ENCODE measurements at places on chromosomes 4 and X.

- DNase-seq: no peak
These were observed 70.2 kb downstream of the SUPT20HL2 start for GRCh38 chrX:24243692-24244091.

DNA sequence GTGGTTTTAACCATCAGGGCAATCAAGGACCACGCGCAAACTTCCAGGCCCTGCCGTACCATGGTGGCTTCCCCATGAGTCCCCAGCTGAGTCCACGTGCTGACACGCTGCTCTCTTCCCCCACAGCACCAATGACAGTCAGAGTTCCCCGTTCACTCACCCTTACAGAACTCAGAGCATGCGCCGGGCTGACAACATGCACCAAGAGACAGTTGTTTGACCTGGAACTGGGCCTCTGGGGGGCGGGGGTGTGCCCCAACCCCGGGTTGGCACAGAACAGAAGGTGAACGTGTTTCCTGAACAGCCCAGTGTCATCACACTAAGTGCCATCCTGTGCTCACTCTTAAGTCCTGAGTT is 29.4 kb downstream of the IRF2 start:
- DNase-seq: no peak

DNA sequence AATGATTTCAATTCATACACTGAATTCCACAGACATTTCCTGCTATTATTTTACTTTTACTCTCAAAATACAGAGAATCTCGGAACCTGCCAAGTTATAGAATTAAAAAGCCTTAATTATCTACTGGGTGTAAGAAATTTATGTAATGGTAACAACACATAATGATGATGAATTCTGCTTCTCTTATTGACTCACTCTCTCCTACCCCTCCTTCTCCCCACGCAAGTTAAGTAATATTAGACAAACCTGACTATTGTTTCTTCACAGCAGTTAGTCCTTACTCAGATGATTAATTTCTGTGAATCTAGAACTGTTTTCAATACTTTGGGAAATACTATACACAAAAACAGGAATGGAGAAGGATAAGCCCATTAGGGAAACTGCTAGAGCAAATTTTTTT is 762.0 kb downstream of the CCSER1 start:
- no peak for DNase-seq

GRCh38 chr4:79603681-79604080 is 195.7 kb upstream of the GK2 start:
- DNase-seq: peak; percentile 19

- no peak for DNase-seq
These were observed 126.9 kb upstream of the NRK start for GRCh38 chrX:105695451-105695850.

DNA sequence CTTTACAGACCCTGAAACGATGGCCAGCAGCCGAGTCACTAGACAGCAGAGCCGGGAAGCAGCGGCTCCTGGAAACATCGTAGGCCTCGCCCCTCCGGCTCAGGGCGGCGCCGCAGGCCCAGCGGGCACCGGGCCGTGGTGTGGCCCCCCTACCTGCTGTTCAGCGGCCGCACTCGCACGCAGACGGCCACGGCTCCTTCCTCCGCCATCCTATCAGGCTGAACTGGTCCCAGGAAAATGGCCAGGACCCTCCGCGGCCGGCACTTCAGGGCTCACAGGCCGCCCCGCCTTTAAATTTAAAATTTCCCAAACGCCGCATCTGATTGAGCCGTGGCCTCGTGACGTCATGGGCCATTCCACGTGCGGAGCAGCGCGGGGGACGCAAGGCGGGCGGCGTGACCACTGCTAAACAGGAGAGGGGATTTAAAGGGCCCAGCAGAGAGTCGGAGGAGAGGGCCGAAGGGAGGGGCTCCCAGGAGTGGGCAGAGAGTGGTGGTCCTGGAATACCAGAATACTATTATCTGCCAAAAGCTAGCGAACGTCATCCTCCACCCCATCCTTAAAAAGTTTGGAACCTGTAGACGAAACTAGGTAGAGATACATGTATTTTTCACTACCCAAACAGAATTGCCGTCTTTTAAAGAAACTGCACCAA is at the start of gene CENPE:
Gene CENPE (minus strand): TSS at position 233 of the 655 bp plus-strand sequence. CDS start 24 bp downstream, at position 209.
- DNase-seq: peak; percentile 90

- DNase-seq: no peak
These were observed 162.7 kb upstream of the KIT start for GRCh38 chr4:54495091-54495490.

DNA sequence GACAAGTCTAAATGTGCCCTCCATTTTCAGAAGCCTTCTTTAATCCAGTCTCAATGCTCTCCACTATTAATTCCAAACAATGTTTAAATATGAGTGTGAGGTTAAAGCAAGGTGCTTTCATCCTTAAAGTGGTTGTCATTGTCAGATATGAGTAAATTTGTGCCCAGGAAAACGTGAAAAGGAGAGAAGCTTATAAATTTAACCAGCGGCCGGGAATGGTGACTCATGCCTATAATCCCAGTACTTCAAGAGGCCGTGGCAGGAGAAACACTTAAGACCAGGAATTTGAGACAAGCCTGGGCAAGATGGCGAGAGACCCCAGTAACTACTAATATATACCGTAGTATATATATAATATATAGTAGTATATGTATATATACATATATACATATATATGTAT is 270.0 kb downstream of the ARHGAP24 start:
- no peak for DNase-seq

GRCh38 chr4:180394730-180395129 is 1848.5 kb upstream of the TENM3 start:
- DNase-seq: peak; percentile 46

DNA sequence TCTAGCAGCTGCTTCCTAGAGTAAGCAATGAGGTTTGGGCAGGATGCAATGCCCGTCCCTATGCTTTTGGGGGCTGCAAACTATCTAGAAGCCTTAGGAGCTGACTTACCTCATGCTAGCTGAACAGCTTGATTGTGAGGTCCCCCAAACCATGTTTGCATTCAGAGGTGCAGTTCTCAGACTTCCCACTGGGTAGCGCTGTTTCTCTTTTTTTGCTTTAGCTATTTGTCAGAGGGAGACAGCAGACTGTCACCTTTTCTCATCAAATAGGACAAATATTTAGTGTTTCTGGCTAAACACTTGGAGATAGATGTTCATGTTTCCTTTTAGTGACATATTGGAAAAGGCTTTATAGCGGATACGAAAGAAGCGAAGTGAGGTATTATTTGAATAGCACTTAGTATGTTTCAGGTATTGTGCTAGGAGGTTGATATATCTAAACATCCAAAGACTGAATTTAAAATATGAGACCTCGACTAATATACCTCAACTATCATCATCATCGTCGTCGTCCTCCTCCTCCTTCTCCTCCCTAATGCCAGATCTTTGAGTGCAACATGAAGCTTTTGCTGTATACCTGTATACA is 18.7 kb upstream of the TMEM192 start:
- peak; percentile 42 for DNase-seq

- no peak for DNase-seq
These were observed 552 bp downstream of the TCEAL9 start for GRCh38 chrX:103356858-103357257.

DNA sequence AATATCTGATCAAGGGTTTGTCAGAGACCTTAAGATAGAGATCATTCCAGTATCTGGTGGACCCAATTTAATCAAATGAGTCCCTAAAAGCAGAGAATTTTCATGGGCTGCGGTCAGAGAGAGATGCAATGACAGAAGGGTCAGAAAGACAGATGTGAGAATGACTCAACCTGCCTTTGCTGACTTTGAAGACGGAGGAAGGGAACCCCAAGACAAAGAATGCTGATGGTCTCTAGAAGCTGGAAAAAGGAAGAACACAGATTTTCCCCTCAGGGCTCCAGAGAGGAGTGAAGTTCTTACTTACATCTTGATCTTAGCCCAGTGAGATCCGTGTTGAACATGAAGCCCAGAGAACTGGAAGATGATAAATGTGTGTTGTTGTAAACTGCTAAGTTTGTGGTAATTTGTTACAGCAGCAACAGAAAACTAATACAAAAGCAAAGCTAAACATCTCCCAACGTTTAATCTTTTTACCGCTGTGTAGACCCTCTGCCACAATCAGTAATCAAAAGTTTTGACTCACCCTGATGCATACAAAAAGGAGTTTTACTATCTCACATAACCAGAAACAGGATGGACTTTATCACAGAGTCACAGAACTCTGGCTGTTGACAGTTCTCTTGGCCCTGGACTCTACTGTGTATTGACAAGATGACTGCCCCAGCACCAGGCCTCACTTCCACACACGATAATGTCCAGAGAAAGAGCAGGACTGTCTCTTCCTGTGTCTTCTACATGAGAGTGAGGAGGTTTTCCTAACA is 70.2 kb upstream of the MAGEB2 start:
- no peak for DNase-seq

Data from thymus (tissue), 14 donors.